Body of pancreas (tissue), 4 donors: ENCODE measurements at places on chromosomes 6 and 20. TPM values are rescaled to one million over a fixed set of nuclear protein-coding genes. Genes with fewer than 3 reads are reported as not detected.

The SLC25A27 gene
- 36.8 TPM for total RNA-seq

The CALHM5 gene
- 0.52 TPM for total RNA-seq

The MATN4 gene
- total RNA-seq = 5.3 TPM

The CD40 gene
- total RNA-seq = 14.5 TPM

The HLA-DQB2 gene
- total RNA-seq = not detected

The E2F1 gene
- 0.66 TPM for total RNA-seq

The AK9 gene
- 20.1 TPM for total RNA-seq

The BTN1A1 gene
- not detected for total RNA-seq

The ZNF831 gene
- 1.6 TPM for total RNA-seq

The PGC gene
- 48.8 TPM for total RNA-seq

The TREM2 gene
- total RNA-seq = 3.6 TPM

The WFDC9 gene
- not detected for total RNA-seq

The CST4 gene
- total RNA-seq = not detected

The HACE1 gene
- 16.6 TPM for total RNA-seq

The CLPSL1 gene
- 11.9 TPM for total RNA-seq

The RFX6 gene
- 0.66 TPM for total RNA-seq

The TPBG gene
- 10.4 TPM for total RNA-seq

The FAM83B gene
- 6.9 TPM for total RNA-seq

The THEMIS gene
- 0.66 TPM for total RNA-seq

The ADGRF5 gene
- total RNA-seq = 6.5 TPM

The DNAH8 gene
- total RNA-seq = not detected

The GPR6 gene
- total RNA-seq = not detected

The PRDM13 gene
- not detected for total RNA-seq

The SEMG1 gene
- not detected for total RNA-seq

The LINC00237 gene
- not detected for total RNA-seq

The LY86 gene
- 2.3 TPM for total RNA-seq

The EMILIN3 gene
- total RNA-seq = 0.26 TPM

The TMEM244 gene
- total RNA-seq = not detected
